Activated naive CD4-positive, alpha-beta T cell treated with anti-CD3 and anti-CD28 coated beads, Interleukin-2, amount 50 U/mL, for 72 hours (primary cell): ENCODE measurements at places on chromosomes 6 and 20.
A peak's percentile ranks its signal among the peaks of the same experiment; 100 is the strongest.

DNA sequence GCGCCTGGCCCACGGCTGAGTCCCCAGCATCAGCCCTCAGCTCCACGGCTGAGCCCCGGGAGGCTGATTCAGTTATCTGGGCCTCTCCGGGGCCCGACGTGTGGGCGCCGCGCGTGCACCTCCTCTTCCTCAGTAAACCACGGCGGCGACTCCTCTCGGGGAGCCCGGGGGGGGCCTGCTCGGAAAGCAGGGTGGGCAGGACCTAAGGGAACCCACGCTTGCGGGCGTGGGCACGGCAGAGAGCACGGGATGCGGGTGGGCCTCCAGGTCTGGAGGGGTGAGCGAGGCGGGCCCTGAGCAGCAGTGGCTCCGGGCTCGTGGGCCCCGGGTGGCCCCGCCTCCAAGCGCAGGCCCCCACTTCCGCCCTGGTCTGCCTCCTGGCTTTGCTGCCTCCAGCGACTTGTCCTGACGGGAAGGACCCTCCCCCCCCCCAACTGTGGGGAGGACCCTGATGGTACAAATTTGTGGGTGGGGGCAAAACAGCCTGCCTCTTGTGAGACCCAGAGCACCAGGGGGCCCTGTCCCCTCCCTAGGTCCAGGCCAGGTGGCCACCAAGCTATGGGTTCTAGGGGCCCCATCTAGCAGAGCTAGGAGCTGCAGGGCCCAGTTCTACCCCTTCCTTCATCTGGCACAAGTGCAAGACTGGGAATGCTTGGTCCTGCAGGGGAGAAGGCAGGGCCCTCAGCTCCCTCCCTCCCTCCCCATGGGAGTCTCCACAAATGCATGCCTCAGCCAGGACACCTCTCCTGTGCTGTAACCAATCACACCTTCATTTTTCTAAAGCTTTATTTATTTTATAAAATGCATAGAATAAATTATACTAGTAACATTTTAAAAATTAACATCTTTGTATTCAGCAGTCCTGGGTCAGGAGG is 16.9 kb downstream of the UCKL1 start:
- no peak for DNase-seq

DNA sequence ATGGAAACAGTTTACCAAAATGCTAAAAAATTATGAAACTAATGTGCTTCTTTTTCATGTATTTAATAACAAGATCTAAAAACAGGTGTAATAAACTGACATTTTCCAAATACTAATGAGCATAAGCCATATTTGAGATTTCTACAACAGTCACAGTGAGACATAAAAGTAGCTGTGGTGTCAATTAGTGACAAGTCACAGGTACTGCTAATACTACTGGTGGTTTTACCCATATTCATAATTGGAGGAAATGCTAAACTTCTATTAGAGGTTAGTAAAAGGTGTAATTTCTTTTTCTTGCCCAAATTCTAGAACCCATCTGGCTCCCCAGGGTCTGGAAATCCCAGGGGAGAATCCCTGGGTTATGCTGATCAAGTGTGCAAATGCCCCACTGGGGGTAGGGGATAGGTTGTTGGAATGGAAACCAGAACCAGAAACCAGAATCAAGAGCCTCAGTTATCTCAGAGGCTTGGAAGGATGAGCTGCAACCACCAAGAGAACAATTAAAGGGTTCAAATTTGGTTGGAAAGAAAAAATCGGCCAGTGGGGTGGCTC is 7.1 kb upstream of the GTF2H4 start:
- DNase-seq = no peak

- no peak for DNase-seq
Measured at GRCh38 chr6:168125429-168126001, 46.5 kb upstream of the FRMD1 start.

DNA sequence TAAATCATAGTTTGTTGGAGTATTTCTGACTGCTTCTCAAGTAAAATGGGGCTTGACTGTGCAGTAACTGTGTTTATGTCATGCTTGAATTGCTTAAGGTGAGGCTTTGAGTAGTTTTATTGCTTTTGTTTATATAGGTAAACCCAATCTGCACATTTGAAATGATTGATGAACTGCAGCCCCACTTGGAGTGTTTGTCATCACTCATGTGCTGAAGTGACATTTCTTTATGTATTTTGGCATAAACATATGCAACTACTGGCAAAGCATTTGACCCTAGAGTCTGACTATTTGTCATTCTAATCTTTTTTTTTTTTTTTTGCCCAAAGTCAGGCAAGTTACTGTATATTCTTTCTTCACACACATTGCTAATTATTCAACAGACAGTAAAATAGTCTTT is 491.4 kb upstream of the POU3F2 start:
- DNase-seq = no peak

GRCh38 chr6:150895928-150896632 is 30.6 kb downstream of the MTHFD1L start:
- no peak for DNase-seq

GRCh38 chr6:148657048-148657447 is 89.8 kb upstream of the UST start:
- DNase-seq = no peak

- no peak for DNase-seq
Measured at GRCh38 chr20:11492386-11492785, 425.3 kb upstream of the BTBD3 start.

- no peak for DNase-seq
Measured at GRCh38 chr20:37081717-37082289, 14.0 kb downstream of the RBL1 start.

DNA sequence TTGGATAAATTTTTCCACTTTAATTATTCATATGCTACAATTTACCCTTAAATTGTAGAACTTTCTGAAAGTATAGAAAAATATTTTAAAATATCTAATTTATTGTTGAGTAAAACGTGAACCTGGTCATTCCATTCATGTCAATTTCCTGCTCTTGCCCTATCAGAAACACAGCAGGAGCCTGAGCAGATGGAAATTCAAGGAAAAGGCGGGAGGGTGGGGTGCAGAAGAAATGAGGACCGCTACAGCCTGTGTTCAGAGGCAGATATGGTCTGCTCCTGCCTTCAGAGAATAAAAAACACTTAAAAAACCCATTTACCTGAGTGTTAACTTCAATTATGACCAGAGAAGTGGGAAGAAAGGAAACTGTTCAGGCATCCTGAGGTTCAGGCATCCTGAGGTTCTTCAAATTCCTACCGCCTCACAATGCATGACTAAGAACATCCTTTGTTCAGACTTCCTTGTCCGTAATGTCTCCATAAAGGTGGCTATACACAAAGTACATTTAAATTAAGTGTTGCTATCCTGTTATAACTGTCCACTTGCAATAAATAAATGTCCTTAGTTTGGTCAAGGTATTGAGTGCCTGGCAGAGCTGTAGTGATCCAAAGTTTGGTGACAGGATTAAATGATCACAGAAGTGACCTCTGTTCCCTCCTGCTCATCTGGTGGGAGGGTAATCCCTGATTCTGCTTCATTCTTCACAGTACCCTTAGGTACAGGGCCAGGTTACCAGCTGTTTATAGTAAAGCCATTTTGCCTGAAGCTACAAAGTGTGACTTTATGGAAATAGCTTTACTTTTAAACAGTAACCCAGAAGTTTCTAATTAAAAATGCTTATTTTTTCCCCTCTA is 109.1 kb downstream of the MAN1A1 start:
- no peak for DNase-seq

DNA sequence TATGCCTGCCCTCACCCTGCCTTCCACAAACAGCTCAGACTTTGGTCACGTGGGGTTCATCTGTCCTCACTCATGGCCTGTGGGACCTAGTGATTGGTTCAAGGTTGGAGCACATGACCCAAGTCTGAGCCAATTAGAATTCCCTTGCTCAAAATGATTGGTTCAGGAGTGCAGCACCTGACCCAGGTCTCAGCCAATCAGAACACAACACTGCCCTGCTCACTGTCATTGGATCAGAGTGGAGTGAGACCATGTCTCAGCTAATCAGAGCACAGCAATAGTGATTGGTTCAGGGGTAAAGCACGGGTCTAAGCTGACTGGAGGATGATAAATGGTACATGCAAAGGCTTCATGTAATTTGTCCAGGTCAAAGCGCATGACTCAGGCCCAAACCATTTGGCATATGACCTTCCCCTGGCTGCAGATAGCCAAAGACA is 102.2 kb downstream of the PREX1 start:
- DNase-seq = no peak

DNA sequence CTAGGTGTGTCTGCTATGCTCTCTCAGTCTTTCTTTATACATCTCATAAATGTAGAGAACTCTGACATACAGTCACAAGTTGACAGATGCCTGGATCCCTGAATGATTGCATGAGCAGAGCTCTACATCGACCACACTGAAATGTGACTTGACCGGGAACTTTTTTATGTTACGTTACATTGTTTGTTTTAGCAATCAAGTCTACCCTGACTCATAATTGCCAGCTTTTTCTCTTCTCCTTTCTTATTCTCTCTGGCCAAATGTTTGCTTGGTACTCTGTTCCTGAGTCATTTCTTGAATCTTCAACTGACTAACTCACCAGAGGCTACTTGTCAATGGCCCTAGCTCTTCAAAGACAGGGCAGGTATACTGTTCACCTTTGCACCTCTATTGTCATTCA is 213.6 kb upstream of the DTNBP1 start:
- peak; percentile 13 for DNase-seq

GRCh38 chr6:7896465-7896987 is 14.1 kb downstream of the TXNDC5 start:
- DNase-seq = no peak

- DNase-seq = no peak
Measured at GRCh38 chr20:53331151-53331973, 262.3 kb downstream of the ZNF217 start.
